ENCODE measurements at places on chromosomes 13 and 19.

DNA sequence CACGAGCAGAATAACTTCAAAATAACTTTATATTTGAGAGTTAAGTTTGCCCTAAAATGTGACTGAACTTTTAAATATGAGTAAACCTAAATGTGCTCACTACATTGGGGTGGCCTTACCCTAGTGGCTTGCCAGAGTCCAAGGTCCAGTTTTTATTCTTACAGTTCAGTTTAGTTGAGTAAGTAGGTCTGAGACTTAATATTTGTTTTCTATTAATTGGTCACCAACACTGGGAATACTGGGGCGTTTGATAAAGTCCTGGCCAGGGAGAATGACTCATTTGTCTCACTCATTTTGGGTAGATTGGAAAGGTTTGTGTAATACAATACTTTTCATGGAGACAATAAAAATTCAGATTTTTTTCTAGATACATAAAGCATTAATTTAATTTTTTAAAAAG lies 127.8 kb upstream of the SPATA13 start:
- DNase-seq = no peak

GRCh38 chr19:49999371-50000010 lies 25.7 kb downstream of the VRK3 start:
- no peak for DNase-seq

GRCh38 chr13:23750383-23751121 lies 138.6 kb downstream of the MIPEP start:
- no peak for DNase-seq

DNA sequence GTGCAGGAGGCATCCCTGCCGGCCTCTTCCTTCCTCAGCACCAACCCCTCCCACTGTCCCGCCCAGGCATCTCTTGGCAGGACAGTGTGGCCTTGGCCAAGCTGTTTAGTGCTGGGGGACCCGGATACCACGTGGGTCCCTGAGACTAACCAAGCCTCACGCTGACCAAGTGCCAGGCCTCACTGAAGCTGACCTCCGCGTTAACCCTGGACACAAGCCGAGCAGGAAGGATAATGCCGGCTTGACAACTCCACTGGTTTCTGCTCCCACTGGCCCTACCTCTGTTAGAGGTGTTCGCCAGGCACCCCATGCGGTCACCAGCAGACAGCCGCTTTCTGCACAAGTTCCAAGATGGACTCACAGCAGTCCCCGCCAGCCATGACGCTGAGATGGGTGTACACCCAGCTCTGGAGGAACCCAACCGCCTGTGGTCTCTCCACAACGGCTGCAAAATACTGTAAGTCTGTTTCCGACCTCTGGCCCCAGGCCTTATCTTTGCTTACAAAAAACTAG lies 12.4 kb downstream of the GRTP1 start:
- no peak for DNase-seq

GRCh38 chr13:40813667-40814454 lies 24.4 kb downstream of the SLC25A15 start:
- DNase-seq = no peak

DNA sequence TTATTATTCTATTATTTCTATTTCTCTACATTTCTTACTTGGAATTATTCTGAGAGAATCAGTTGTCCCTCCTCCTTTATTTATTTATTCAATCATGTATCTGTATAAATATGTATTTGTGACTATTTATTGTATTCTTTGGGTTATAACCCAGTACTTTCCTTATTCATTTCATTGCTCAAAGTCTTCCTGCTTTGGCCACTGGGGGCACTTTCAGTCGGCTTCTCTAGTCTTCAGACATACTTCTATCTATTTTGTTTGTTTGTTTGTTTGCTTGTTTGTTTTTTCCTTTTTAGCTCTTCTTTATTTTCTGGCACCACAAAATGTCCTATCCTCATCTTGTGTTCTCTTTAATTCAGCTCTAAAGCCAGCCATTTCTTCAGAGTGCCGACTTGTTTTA lies 260.4 kb downstream of the NALCN start:
- DNase-seq = no peak

- DNase-seq = peak; percentile 22
Observed at GRCh38 chr19:1324806-1325567, 39.3 kb downstream of the EFNA2 start.

DNA sequence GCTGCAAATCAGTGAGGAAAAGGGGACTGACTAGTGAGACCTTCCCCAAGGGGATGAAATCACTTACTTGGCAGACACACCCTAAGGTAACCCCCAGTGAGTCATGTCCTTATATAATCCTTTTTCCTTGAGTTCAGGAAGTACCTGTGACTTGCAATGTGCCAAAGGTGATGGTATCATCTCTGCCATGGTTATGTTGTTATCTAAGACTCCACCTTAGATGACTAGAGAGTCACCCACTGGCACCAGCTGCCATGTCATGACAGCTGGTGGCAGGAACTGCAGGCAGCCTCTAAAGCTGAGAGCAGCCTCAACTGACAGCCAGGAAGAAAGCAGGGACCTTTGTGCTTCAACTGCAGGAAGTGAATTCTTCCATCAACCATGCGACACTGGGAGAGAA lies 12.5 kb downstream of the PBX4 start:
- DNase-seq = no peak

- DNase-seq = no peak
Observed at GRCh38 chr19:10699650-10700335, 1.4 kb upstream of the QTRT1 start.

All from GOT3 (cell line).